GF-D8 (cell line): ENCODE measurements at places on chromosomes 5 and 9.

DNA sequence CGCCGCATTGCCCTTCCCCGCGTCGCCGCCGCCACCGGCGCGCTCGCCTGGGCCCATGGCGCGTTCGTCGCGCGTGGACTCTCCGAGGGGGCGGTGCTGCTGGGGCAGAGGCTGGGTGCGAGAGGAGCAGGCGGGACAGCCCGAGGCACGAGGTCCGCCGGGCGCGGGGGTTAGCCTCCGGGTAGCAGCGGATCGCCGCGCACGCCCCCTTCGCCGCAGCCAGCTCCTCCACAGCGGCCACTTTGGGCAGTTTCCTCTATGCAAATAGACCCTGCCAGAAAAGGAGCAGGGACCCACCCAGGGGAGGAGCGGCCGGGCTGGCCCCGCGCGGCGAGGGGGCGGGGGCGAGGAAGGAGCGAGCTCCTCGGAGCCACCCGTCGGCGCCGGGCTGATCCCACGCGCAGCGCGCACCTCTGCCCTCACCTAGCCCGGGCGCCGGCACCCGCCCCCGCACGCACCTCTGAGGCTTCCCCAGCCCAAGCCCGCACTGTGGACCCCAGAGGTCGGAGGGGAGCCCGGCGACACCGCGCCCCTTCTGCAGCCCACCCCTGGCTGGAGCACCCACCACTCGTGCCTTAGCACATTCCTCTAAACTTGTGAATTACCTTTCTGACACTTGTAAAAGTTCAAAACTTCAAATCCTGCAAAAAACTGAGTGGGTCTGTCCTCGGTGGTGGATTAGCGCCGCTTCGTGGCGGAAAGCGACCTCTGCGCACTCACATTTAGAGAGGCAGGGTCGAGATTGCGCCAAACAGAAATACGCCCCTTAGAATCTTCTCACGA is at the start of gene COL23A1:
Gene COL23A1, minus strand, starts transcription at position 253 of the 783 bp plus-strand sequence.
- DNase-seq = no peak

- no peak for DNase-seq
Observed at GRCh38 chr5:956941-957747, 51.5 kb upstream of the NKD2 start.

- DNase-seq = peak; percentile 2
Observed at GRCh38 chr5:28766565-28767158, 1728.3 kb upstream of the CDH9 start.

DNA sequence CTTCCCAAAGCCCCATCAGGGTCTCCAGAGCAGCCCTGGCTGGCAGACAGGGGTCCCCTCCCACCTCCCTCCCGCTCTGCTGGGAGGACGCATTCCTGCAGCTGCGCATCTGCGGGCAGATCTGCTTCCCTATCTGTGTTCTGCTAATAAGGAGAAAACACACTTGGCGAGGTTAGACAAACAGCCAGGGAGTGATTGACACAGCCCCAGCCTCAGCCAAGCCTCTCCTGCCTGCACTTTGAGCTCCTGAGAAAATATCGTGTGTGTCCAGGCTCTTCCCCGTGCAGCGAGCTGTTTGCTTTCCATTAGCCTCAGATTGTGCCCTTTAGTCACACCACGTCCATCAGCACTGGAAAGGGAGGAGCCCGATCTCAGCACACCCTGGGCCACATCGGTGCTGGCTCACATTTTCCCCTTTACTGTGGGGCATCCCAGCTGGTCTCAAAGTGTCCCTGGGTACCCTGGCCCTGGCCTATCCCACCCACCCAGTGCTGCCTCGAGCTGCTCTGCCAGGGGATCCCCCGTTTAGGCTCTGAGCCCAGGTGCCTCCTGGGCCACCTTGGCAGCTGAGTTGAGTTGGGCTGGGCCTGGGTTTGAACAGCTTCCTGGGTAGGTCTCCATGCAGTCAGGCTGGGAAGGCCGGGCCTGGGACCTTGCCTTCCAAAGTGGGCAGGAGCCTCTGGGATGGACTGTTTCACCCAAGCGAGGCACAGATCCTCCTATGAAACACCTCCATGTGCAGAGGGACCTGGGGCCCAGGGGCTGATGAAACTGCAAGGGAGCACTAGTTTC is 61.1 kb downstream of the BARX1 start:
- no peak for DNase-seq

DNA sequence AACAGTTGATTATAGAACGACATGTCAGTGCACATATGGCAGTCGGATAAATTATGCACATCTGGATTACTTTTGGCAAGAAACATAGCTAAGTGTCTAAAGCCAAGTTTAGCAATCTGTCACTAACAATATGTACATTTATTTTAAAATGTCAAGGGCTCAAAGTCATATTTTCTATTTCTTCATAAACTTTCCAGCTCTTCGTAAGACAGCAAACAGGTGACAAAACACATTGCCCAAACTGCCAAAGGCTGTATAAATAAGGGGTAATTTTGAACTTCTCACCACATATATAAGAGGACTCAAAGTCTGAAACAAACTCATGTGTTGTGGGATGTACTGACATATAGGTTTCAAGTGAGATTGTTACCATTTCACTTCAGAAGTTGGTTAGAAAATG is 237.2 kb downstream of the ARL15 start:
- no peak for DNase-seq

GRCh38 chr5:134813407-134813806 is 32.4 kb upstream of the C5orf24 start:
- DNase-seq = no peak

GRCh38 chr9:16752601-16753000 is 117.9 kb downstream of the BNC2 start:
- no peak for DNase-seq

DNA sequence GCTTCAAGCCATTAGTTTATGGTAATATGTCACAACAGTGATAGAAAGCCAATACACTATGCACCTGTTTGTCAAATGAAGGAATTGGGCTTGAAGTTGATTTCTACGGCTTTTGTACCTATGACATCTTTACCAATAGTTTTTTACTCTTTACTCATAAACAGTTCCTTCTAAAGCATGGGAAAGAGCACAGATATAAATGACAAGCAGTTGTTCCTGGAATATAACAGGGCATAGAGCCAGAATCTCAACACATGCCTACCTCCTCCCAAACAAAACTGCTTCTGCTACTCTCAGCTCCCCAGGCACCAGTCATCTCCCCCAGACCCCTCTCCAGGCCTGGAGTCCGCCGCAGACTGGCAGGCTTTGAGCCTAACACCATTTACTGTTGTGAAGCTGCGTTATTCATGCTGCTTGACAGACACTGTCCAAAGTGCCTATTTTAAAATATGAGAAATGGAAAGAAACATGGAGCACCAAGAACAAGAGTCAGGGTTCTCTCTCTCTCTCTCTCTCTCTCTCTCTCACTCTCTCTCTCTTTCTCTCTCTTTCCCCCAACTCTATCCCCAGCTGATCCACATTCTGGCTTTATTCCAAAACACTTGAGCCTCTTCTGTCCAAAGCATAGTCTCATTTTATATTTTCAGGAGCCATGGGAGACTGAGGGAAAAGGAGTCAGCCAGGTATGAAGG is 111.6 kb downstream of the ADRB2 start:
- no peak for DNase-seq

GRCh38 chr5:60712950-60713349 is 13.0 kb upstream of the DEPDC1B start:
- no peak for DNase-seq

DNA sequence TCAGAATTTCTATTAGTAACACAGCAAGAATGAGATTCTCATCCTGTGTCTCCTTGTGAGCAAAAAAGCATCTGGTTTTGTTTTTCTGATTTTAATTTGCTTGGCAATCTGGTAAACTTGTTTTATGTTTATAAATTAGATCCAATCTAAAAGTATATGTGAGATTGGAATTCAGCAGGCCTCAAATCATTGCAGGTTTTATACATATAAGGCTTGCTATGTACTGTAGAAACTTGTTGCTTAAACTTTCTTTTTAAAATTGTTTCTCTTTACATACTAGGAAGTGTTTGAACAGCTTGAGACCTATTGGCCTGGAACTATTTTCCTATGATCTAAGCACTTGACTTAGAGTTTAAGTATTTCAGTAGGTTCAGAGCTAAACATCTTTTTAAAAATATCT is 1037.8 kb downstream of the NR2F1-AS1 start:
- no peak for DNase-seq

- no peak for DNase-seq
Observed at GRCh38 chr9:126626926-126627233, 13.2 kb downstream of the LMX1B start.

DNA sequence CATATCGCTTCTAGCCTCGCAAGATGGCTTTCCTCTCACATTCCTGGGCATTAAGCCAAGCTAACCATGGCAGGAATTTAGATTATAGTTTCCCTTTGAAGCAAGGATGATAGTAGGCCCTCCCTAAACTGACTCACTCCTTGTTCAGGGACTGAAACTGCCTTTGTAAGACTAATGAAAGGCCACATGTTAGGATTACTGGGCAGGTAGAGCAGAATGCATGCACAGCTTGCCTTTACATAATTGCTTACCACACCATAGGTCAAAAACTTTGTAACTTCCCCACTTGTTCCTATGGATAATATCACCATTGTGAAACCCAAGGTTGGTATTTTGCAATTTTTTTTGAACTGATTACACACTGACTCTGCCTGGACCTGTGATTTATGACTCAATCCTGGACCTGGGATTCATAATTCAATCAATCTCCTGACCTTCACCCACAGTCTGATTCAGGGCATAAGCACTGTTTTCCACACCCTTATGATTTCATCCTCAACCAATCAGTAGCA is 41.0 kb upstream of the PRDM9 start:
- DNase-seq = no peak

GRCh38 chr9:5292141-5292540 is 12.4 kb downstream of the RLN2 start:
- no peak for DNase-seq

GRCh38 chr5:64594025-64594424 is 88.2 kb downstream of the RGS7BP start:
- DNase-seq = no peak

DNA sequence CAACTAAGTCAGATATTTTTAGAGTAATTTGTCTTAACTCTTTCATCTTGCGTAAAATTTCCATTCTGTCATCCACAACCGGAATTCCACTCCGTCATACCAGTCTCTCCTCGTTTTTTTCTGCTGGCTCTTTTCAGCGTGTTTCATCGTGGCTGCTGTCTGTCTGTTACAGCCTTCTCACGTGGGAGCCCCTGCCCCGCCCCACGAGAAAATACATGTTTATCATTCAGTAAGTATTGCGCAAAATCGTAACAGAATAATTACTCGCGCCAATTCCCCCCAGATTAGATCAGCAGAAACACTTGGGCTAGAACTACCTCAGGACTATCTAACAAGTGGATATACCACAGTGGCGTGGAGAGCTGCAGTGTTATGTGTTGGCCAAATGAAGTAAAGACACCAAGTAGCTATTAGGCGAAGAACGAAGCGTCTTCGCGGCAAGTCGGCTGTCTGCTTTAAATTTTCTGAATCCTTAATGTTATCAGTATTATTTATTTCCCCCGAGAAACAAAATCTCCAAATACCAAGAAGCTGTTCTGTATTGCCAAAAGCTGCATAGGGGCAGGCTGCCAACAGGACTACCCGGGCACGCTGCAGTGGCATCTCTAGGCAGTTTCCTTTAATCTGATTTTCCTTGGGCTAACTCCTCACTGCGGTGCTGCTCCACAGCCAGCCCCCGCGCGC is 566 bp upstream of the FOCAD start:
- DNase-seq = peak; percentile 58

DNA sequence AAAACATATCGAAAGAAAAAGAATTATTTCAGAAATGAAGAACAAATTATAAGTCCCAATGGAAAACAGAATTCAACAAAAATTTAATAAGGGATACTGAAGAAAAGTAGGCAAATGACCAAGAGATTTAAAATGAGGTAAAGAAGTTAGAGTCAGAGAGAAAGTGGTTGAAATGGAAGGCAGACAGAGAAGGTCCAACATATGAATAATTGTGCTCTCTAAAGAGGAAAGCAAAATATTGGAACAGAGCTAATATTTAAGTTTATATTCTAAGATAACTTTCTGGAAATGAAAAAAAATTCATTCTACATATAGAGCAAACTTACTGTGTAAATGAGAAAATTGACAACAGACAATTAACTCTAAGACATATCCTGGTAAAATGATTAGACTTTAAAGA is 94.1 kb downstream of the PTCH1 start:
- DNase-seq = no peak

DNA sequence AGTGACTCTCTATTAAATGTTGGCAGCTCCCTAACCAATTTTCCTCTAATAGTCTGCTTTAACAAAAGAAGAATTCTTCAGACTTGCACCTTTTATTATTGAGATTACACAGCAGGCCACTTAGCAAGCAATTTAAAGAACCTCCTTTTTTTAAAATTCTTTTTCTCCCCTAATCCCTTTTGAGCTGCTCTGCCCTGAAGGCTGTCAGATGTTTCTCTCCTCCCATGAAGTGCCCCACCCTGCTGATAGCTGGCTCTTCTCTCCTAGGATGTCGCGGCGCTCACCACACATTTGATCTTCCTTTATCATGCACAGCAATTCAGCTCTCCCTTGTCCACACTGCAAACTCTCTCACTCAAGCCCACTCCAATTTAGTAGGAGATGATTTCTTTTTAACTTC is 1471.1 kb upstream of the ACO1 start:
- no peak for DNase-seq

DNA sequence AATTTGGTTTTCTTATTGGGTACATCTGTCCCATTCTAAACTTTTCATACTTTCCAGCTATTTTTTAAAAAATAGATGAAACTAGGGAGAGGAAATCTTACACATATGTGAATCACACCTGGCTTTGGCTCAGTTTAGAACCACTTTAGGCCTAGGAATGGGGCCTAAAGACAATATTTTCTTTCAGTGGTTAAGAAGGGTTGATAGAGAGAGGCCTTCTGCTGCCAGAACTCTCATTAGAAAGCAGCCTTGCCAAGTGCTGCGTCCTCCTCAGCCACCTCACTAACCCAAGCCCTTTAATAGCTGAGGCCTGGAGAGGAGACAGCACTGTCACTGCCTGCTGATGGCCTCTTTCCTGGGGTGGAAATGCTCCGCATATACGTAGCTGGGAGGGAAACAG is 167.5 kb downstream of the SAXO1 start:
- no peak for DNase-seq

DNA sequence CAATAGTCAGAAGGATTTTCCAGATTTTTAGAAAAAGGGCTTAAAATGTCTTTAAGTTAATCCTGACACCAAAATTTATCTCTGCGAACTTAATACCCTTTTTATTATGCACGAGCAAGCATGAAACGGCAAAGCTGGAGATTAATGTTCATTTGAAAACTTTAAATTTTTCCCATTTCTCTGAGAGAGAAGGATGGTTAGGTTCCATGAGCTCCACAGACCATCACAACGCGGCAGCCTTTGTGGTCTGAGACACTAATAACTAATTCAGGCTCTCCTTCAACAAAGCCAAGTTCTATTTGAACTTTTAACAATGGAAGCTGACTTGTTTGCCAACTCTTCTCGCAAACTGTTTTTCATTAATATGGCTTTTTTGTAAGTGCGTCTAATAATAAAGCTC is 94.7 kb downstream of the MYO10 start:
- no peak for DNase-seq

GRCh38 chr9:133875131-133875530 is 117.0 kb downstream of the VAV2 start:
- DNase-seq = no peak

DNA sequence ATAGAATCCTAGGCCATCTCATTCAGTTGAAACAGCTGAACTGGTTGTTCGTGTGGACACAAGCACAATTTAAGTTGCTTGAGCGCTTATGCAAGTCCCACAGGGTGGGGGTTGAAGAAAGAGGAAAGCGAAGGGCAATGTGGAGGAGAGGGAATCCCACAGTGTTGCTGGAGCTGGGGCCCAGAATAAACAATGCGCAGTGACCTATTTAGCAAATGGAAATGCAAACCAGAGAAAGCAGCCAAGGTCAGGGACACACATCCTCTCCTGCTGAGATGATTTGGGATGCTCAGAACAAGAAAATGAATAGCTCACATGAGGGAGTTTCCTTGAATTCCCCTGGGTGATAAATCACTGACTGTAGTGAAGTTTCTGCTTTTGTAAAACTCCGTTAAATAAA is 838.3 kb downstream of the TLE4 start:
- no peak for DNase-seq
